ENCODE measurements at places on chromosomes 6 and 20.

- DNase-seq, result no peak
These were observed 88.4 kb downstream of the MYB start for GRCh38 chr6:135269481-135269891.

DNA sequence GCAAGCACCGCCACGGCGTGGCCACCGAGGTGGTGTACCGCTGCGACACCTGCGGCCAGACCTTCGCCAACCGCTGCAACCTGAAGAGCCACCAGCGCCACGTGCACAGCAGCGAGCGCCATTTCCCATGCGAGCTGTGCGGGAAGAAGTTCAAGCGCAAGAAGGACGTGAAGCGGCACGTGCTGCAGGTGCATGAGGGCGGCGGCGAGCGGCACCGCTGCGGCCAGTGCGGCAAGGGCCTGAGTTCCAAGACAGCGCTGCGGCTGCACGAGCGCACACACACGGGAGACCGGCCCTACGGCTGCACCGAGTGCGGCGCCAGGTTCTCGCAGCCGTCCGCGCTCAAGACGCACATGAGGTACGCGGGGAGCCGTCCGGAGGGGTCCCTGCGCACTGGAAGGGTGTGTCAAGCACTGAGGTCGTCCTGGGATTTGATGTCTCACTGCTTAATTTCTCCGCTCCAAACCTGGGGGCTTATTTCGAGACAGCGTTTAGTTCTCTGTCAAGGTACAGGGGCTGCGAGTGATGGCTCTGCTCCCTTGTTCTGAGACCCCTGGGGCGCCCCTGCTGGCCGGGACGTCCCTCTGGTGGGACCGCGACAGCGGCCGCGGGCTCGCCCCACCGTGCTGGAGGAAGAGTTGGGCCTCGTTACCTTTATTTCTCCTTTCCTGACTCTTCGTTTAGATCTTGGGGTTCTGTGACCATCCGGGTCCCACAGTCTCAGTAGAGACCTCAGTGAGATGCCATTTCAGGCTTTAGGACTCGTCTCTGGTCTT, 3.6 kb downstream of the GZF1 start:
- no peak for DNase-seq

DNA sequence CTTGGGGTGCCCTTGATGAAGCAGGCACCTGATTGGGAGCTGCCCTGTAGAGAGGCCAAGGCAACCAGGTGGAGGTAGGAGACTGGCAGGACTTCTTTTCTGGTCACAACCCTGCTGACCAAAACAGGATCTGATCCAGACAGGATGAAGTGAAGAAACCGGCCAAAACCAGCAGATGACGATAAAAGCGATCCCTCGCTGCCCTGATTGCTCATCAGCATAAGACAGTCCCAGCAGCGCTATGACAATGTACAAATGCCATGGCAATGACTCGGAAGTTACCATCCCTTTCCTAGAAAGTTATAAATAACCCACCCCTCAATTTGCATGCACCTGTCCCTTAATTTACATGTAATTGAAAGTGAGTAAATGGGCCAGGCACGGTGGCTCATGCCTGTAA, 88.4 kb upstream of the PDE10A start:
- DNase-seq, result no peak

GRCh38 chr20:48154040-48154765, 368.9 kb upstream of the SULF2 start:
- DNase-seq, result no peak

Data from CD4-positive, alpha-beta T cell treated with Interleukin-1 beta for 1 hour (primary cell).